ENCODE measurements at places on chromosomes 3 and 15. TPM values are rescaled to one million over a fixed set of nuclear protein-coding genes. Genes with fewer than 3 reads are reported as not detected.

Gene LRRK1
- 2.7 TPM for total RNA-seq

- no peak for DNase-seq
- H3K36me3 ChIP-seq = no peaks in the 10 kb centered on the region
- no peaks in the 10 kb centered on the region for H3K27me3 ChIP-seq
- no peaks in the 10 kb centered on the region for H3K4me1 ChIP-seq
- no peak overlapping the region for H3K27ac ChIP-seq
These were observed 160.5 kb upstream of the CCDC54 start for GRCh38 chr3:107216711-107217110.

DNA sequence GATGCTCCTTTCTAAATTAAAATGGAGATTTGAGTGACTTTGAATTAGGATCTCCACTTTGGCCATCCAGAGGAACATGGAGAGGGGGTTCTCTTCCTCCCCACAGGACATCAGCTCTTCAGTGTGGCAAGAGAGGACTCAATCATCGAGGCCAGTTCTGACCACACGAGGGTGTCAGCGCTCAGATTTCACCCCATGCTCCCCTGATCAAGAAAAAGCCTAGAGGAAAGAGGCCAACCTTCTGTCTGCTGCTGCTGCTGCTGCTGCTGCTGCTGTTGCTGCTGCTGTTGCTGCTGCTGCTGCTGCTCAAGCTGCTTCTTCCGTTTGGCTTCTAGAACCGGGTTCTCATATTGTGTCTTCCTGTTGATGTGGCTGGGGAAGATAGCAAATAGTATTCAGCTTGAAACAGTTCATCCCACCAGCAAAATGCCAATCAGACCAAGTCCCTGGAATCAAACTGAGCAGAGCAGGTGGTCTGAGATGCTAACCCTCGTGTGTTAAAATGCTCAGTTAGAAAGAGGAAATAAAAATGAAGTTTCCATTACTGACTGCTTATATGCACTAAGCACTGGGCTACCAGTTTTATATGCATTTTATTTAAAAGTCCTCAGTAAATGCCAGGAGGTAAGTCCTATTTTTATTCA, 599.0 kb downstream of the MAGI1 start:
- DNase-seq = peak; percentile 87
- peak overlapping the region; percentile 8 for H3K27ac ChIP-seq
- H3K4me1 ChIP-seq = no peaks in the 10 kb centered on the region
- no peaks in the 10 kb centered on the region for H3K27me3 ChIP-seq
- no peak overlapping the region for H3K4me3 ChIP-seq
- peaks cover 27% of the 10 kb centered on the region for H3K36me3 ChIP-seq

DNA sequence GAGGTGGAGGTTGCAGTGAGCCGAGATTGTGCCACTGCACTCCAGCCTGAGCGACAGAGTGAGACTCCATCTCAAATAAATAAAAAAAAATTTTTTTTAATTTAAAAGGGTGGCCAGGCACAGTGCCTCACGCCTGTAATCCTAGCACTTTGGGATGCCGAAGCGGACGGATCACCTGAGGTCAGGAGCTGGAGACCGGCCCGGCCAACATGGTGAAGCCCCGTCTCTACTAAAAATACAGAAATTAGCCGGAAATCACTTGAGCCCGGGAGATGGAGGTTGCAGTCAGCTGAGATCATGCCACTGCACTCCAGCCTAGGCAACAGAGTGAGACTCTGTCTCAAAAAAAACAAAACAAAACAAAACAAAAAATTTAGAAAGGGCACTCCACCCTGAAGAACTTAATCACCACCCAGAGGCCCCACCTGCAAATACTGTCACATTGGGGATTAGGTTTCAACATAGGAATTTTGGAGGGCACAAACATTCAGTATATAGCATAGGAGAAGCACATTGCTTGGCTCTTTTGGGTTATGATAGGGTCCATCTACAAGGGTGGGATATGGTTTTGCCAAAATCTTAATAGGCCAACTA, 7.1 kb upstream of the YEATS2 start:
- no peaks in the 10 kb centered on the region for H3K4me1 ChIP-seq
- no peak for DNase-seq
- H3K27ac ChIP-seq = no peak overlapping the region
- H3K27me3 ChIP-seq = no peaks in the 10 kb centered on the region

DNA sequence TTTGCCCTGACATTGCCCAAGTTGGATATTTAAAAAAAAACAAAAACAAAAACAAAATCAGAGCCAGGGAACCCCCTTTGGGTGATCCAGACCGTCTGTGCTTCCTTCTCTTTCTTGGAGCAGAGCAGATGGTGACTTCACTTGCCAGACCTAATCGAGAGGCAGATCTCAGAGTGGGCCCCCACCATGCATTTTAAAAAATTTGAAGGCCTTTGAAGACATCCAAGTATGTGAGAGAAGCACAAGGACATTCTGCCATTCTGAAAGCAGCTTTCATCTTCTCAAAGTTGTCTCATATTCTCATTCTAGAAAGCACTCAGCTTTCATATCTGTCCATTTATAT, 93.3 kb downstream of the SV2B start:
- H3K4me1 ChIP-seq = no peaks in the 10 kb centered on the region
- H3K27ac ChIP-seq = no peak overlapping the region
- peaks cover 17% of the 10 kb centered on the region for H3K27me3 ChIP-seq
- H3K36me3 ChIP-seq = no peaks in the 10 kb centered on the region
- H3K4me3 ChIP-seq = no peak overlapping the region
- DNase-seq = no peak

Data from endodermal cell (in vitro differentiated cells).